ENCODE measurements at places on chromosomes 11 and 22.

- DNase-seq = no peak
Observed at GRCh38 chr22:31128156-31128555, 5.4 kb downstream of the INPP5J start.

DNA sequence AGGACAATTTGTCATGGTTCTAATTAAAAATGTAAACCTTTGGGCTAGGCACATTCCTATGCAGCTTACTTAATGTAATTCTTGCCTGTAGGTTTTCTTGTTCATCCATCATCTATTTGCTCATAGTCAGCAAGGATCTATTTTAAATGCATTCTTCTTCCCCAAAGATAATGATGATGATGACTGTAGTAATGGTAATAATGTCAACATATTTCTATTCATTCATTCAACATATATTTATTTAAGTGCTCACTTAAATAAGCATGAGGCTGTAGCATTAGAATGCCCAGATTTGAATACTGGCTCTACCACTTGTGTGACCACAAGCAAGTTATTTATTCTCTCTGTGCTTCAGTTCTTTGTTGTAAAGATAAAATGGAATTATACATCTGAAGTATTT is 169.6 kb upstream of the SYN3 start:
- no peak for DNase-seq

DNA sequence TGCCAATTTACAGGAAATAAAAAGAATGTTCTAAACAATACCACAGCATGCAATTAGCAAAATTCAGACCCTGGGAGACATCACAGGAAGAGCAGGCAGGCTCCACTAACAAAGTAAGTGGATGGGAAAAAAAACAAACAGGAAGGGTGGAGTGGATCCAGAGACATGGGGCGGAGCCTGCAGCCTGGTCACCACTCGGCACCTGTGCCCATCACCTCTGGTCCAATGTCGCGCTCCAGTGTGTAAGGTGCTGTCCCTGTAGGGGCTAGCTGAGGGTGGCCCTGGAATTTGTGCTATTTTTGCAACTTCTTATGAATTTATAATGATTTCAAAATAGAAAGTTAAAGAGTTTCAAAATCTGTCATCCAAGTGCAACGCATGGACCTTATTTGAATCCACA is 11.0 kb upstream of the MOB2 start:
- DNase-seq = no peak

- DNase-seq = no peak
Observed at GRCh38 chr11:104146421-104146820, 17.5 kb downstream of the PDGFD start.

GRCh38 chr11:71963468-71963867 is 34.6 kb downstream of the RNF121 start:
- DNase-seq = no peak

- DNase-seq = no peak
Observed at GRCh38 chr11:132072858-132073211, 702.4 kb downstream of the NTM start.

DNA sequence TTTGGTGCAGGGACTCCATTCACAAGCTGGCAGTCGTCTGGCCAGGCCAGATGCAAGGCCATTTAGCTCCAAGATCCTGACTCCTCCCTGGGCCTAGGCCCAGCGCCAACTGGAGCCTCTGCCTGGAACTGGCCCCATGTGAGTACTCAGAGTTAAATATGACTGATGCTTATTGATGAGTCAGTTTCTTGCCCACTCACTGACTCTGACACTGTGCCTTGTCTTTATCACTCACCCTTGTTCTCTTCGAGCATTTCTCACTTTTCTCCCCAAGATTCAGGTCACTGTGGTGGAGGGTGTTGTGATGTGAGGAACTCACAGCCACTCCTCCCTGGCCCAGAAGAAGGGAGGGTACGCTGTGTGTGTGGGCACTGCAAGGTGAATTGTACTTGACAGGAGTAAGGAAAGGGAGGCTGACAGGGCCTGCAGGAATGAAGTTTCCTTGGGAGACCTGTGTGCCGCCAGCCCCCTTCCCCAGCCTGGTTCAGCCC is 23.2 kb upstream of the ST3GAL4 start:
- no peak for DNase-seq

- DNase-seq = no peak
Observed at GRCh38 chr11:70661761-70662501, 263.6 kb downstream of the CTTN start.

DNA sequence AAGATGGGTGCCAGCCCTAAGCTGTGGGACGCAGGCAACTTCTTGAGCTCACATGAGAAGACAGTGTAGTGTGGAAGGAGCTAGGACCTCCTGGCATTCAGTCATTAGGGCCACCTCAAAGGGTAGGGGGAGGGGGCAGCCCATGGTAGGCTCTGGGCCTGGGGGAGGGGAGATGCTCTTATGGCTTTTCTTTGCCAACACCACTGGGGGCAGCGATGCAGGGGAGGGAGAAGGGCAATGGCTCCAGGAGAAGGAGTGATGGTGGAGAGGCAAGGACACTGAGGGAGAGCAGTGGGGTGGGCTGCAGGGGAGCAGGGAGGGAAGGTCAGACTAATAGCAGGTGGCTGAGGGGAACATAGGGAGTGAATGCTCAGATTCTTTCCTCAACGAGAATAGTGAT is 63.3 kb upstream of the SUSD2 start:
- DNase-seq = no peak

DNA sequence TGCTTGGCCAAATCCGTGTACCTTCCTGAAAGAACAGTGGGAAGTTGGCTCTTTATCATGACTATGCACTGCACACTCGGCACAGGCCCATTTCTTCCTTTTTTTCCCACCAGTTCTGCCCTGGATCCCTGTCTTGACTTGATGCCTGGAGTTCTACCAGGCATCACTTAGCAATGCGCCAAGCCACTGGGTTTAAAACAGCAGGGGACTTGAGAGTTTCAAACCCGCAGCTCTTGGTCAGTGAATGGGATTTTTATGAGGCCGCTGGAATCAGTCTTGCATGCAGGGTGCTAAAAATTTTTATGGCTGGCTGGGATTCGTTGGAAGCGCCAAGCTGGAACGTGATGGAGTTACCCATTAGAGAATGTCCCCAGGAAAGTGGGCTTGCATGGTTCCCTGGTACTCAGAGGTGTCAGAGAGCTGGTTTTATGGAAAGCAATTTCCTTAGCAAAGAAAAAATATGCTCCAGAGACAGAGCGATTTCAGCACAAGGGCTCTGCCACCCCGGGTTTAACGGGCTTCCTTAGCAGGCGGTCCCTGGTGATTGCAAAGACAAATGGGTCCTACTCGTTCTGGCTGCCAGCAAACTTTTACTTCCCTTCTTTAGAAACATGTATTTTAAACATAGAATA is 432.9 kb downstream of the TENM4 start:
- DNase-seq = no peak

DNA sequence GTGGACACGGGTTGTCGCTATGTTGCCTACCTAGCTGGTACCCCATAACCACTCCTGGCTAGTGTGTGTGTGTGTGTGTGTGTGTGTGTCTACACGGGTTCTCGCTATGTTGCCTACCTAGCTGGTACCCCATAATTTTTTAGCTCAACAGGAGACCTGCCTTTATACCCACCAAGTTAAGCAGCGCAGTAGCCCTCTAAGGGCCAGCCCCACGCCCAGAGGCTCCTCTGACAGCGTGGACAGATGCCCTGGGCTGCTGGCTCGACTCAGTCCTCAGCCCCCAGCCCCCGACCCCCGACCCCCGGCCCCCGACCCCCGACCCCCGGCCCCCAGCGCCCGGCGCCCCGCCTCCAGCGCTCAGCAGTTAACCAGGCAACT is 351 bp upstream of the AKIP1 start:
- DNase-seq = no peak

- no peak for DNase-seq
Observed at GRCh38 chr11:66548774-66549630, 2.3 kb downstream of the ACTN3 start.

DNA sequence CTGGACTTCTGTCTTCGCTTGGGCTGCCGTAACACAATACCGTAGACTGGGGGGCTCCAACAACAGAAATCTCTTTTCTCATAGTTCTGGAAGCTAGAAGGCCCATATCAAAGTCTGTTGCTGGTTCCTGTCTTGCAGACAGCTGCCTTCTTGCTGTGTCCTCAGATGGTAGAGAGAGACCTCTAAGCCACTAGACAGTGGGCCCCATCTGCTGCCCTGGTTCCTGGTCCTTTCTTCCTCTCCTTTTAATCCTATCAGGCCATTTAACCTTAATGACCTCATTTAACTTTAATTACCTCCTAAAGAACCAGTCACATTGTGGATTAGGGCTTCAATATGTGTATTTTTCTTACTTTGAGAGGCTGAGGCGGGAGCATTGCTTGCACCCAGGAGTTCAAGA is 9.4 kb downstream of the CEP164 start:
- no peak for DNase-seq

GRCh38 chr11:47033439-47033838 is 96.9 kb downstream of the CSTPP1 start:
- DNase-seq = no peak

DNA sequence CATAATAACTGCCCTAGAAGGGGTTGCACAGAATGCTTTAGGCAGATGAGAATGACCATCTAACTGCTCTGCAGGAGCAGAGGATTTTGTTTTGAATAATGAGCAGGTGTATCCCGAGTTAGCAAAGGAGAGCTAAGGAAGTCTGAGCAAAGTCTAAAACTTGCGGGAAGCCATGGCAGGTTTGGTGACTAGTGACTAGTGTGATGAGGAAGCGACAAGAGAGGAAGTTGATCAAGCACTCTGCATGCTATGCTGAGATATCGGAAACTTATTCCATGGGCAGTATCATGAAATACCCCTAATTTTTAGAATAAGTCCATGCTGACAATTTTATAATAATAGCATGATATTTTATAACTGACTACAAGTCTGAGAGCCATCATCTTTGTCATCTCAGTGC is 12.9 kb downstream of the OLFML1 start:
- no peak for DNase-seq

- DNase-seq = no peak
Observed at GRCh38 chr22:39068033-39068785, 8.9 kb upstream of the APOBEC3G start.

Data from cerebellar nuclear complex (tissue), 1 donor.